NCI-H1417 (cell line): ENCODE measurements at places on chromosomes 12 and 14.

DNA sequence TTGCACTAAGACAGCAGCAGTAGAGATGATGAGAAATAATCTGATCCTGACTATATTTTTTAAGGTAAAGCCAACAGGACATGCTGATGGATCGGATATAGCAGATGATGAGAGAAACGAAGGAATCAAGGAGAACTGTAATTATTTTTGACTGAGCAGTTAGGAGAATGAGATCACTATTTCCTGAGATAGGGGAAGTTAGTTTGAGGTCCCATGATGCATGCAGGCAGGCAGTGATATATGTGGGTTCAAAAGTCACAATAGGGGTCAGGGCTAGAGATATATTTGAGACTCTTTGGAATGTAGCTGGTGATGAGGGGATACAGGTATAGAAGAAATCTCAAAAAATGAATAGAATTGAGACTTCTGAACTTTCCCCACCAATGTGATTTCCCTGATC, 107.6 kb downstream of the GTF2A1 start:
- no peak for DNase-seq

DNA sequence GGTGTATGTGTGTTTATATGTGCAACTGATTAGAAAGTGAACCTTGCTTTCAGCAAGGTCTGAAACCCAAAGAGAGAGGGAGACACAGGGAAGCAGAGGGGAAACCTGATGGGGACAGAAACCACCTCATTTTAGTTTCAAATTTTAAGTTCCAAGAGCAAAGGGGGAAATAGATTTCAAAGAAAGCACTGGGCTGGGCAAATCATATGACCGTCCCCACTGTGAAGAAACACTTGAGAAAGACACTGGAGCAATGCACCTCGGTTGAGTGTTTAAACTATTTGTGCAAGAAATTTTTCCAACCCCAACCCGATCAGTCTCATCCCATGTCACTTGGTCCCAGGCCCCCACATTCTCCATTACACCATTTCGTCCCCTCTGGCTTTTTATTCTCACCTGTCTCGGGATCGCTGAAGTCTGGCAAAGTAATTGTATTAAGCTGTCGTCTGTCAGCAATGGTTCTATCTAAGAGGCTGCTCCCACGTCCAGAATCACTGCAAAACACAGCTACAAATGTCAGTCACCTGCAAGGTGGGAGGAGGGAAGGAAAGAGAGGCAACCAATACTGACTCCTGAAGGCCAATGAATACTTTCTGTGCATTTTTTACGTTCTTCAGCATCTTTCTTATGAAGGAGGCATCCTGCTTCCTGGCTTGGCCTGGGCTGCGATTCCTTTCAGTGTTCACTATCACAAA, 205.7 kb downstream of the TTC7B start:
- no peak for DNase-seq

GRCh38 chr12:62720661-62721330, 214.2 kb downstream of the PPM1H start:
- no peak for DNase-seq

DNA sequence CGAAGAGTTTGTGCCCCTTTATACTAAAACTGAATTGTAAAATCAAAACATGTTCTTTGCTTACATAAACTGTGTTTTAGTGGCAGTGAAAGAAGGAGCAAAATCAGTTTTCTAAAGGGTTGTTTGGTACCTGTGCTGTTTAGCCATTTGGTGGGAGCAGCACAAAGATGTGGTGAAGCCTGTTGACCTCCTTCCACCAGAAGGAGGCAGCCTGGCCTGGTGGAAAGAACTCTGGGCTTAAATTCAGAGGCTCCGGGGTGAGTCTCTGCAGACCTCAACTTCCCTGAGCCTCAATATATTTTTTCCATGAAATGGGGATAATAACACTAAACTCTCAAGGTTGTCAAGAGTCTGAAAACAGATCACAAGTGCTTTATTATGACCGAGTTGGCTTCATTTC, 502.5 kb downstream of the VRK1 start:
- no peak for DNase-seq

DNA sequence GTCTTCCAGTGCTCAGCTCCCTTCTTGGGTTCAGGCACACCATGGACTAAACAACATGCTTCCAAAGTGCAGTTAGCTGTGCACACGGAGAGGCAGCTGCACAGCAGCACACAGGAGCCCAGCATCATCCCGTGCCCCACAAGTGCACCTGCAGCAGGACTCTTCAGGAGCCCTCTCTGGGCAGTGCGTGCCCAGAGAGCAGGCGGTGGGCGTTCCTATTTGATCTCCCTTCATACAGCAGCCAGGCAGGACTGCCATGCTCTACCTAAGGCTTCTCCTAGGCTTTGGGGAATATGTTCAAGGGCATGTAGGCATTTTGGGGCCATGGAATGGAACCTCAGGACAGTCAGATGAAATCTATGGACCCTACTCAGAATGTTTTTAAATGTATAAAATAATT, 35.5 kb downstream of the ANO2 start:
- no peak for DNase-seq

GRCh38 chr12:101592448-101592847, 2.3 kb upstream of the MYBPC1 start:
- no peak for DNase-seq
